Naive thymus-derived CD8-positive, alpha-beta T cell (primary cell): ENCODE measurements at places on chromosomes 4 and X.
A peak's percentile ranks its signal among the peaks of the same experiment; 100 is the strongest.

DNA sequence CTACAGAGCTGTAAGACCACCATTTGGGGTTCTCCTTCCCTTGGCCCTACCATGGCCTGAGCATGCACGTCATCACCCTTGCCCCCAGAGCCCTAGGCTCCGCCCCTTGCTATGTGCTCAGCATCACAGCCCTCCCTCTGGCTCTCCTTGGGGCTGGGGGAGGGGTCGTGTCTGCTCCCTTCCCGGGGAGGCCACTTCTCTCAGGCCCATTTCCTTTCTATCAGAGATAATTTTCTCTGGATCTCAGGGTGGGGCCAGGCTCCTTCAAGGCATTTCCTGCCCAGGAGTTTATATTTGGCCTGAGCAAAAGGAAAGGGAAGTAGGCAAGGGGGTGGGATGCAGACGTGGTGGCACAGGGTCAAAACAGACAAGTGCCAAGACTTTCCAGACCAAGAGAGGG, 55.9 kb downstream of the STARD8 start:
- no peak for DNase-seq

DNA sequence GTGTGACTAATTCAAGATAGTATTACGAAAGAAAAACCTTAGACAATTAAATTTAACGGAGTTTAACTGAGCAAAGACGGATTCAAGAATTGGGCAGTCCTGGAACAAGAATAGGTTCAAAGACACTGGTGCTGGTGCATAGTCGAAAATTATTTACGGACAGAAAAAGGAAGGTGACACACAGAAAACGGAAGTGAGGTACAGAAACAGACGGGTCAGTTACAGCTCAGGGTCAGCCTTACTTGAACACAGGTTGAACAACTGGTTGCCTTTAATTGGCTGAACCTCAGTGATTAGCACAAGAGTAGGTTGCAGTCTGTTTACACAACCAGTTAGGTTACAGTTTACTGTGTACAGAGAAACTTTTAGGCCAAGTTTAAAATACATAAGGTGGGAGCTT, 31.5 kb downstream of the KLHL8 start:
- DNase-seq, result no peak

- DNase-seq, result no peak
Observed at GRCh38 chr4:105400901-105401677, 72.8 kb downstream of the PPA2 start.

- no peak for DNase-seq
Observed at GRCh38 chrX:79096145-79096556, 48.3 kb upstream of the GPR174 start.

GRCh38 chr4:36038491-36038890, 205.8 kb downstream of the ARAP2 start:
- DNase-seq, result no peak

DNA sequence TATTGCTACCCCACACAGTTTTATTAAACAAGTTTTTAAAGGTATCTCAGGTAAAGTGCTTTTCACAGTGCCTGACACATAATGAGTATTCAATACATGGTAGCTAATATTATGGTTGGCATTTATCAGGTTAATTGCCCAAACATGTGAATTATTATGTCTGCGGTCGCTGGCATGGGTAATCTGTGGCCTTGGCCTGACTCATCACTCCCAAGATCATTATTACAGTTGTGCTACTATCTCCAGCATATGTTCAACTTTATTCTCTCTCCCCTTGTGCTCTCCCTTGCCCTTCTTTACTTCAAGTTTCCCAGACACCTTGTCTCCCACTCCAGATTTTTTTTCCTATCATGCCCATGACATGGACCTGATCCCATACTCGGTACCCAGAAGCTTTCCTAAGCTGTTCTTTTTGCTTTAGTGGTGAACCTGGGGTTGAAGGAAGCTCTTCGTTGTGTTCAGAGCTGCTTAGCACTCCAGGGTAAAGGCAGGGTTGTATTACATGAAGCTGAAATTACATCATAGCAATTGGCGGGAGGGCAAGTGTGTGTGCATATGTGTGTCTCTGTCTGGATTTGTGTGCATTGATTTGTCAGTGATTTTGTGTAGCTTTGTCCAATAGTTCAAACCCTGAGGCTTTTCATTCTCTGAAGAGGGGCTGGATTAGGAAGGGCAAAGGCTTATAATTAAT, 176.5 kb upstream of the NRK start:
- DNase-seq, result no peak

GRCh38 chrX:132118358-132118757, 9.5 kb downstream of the FRMD7 start:
- no peak for DNase-seq

GRCh38 chr4:53055274-53055673, 193.2 kb downstream of the RASL11B start:
- no peak for DNase-seq

DNA sequence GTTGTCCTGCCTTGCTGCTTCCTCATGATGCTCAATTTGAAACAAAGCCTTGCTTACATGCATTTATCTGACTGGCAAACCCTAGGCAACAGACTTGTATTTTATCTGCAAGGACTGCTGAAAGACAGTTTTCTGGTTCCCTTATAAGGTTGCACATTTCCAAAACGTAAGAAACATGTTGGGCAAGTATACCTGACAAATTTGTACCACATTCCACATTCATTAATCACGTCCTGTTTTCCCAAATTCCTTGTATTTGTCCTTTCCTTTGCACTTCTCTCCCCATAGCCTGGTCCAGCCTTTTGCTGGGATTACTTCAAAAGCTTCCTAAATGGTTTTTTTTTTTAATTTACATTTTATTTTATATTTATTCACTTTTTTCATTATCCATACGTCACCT, 310.1 kb downstream of the PPP3CA start:
- DNase-seq, result no peak

GRCh38 chr4:141216002-141216761, 4.5 kb upstream of the ZNF330 start:
- no peak for DNase-seq

GRCh38 chr4:159035570-159035969, 67.3 kb upstream of the RAPGEF2 start:
- no peak for DNase-seq

- no peak for DNase-seq
Observed at GRCh38 chrX:48936429-48937053, 17.7 kb upstream of the PIM2 start.

DNA sequence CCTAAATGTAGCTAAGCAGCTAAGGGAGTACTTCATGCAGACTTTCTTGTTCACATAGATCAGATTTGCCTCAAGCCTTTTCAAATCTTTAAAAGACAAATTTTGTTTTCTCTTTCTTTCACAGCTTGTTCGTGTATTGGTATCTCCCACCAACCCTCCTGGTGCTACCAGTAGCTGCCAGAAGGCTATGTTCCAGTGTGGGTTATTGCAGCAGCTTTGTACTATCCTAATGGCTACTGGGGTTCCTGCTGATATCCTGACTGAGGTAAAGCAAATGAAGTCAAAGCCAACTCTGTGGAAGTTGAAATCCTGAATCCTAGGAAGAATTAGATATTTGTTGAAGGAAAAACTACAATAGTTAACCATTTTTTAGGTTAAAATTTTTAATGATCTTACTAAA, 62.6 kb downstream of the USO1 start:
- DNase-seq, result no peak

DNA sequence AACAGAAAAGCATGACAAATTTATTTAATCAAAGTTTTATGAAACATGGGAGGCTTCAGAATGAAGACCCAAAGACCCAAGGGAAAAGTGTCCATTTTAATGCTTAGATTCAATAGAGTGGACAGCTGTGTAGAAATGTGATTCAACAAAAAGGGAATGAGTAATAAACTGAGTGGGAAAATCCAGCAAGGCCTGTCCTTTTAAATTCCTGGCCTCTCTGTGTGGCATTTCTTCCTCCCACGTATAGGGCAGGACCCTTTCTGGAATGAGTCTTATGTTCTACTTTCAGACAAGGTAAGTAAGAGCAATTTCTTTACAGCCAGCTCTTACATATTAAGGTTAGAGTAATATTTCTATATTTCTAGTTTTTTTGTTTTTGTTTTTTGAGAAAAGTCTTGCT, 14.5 kb downstream of the AASDH start:
- DNase-seq, result no peak

- no peak for DNase-seq
Observed at GRCh38 chrX:13250826-13251580, 68.8 kb downstream of the ATXN3L start.

DNA sequence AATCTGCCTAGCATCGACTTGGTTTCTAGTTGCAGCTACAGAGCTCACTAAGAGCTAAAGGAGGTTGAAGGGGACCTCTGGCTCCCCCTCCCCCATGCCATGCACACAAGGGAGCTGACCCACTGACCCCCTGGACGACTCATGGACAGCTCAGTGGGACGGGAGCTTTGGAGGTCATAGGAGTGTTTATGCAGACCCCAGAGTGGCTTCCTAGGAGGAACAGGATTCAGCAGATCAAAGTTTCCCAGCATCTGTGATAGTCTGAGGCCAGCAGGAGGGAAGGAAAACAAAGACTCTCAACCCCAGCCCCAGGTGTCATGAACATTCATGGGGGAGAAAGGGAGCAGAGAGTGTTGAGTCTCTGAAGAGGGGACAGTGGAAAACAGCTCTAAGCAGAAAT, 104.4 kb downstream of the ARSF start:
- DNase-seq, result no peak

- DNase-seq, result no peak
Observed at GRCh38 chrX:137575596-137576255, 9.8 kb downstream of the ZIC3 start.

DNA sequence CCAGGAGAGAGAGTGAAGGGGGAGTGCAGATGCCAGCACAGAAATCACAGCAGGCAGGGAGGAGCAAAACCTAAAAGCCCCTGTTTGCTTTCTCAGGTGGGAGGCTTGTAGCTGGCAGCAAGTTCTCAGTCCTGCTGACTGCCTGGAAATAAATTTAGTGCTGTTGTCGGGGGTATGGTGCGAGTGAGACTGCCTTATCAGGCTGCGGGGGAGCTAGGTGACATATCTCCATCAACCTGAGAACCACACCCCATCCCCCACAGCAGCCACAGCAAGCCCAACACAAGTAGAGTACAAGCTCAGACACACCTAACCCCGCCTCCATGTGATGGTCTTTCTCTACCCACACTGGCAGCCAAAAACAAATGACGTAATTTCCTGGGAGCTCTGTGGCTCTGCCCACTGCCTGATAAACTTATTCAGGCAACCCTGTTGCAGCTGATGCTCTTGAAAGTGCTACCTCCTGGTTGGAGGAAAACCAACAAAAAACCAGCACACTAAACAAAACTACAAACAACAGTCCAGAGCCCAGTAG, 953.4 kb upstream of the NDST4 start:
- no peak for DNase-seq

- DNase-seq, result peak; percentile 32
Observed at GRCh38 chr4:190020790-190021717, 6.0 kb downstream of the FRG2 start.

- DNase-seq, result no peak
Observed at GRCh38 chr4:129345609-129346008, 249.7 kb downstream of the C4orf33 start.
